ENCODE measurements at places on chromosomes 16 and 17. TPM values are rescaled to one million over a fixed set of nuclear protein-coding genes. Genes with fewer than 3 reads are reported as not detected.

The HS3ST2 gene
- total RNA-seq, result 2.6 TPM

The TP53TG3C gene
- not detected for total RNA-seq

The PLEKHG4 gene
- total RNA-seq, result 15.0 TPM

The KRT15 gene
- 0.36 TPM for total RNA-seq

The EME1 gene
- 1.5 TPM for total RNA-seq

The WNT3 gene
- total RNA-seq, result 0.98 TPM

The MAP3K3 gene
- total RNA-seq, result 63.4 TPM

The TP53TG3E gene
- not detected for total RNA-seq

The ADORA2B gene
- total RNA-seq, result 0.67 TPM

The PRM2 gene
- total RNA-seq, result not detected

The ACSF3 gene
- total RNA-seq, result 41.1 TPM

The LAT gene
- total RNA-seq, result 5.8 TPM
